ENCODE measurements at places on chromosomes 7 and 10. TPM values are rescaled to one million over a fixed set of nuclear protein-coding genes. Genes with fewer than 3 reads are reported as not detected.

Gene POT1
- 37.5 TPM for total RNA-seq

Gene H2BK1
- total RNA-seq, result not detected

Gene LBX1
- not detected for total RNA-seq

Gene SPAM1
- not detected for total RNA-seq

Gene OR2A1
- not detected for total RNA-seq

Gene ACBD7
- 0.43 TPM for total RNA-seq

Gene RTKN2
- total RNA-seq, result 1.00 TPM

Gene CPA1
- 0.09 TPM for total RNA-seq

Gene EIF5AL1
- 0.18 TPM for total RNA-seq

Gene WDR86
- 3.1 TPM for total RNA-seq

Gene AOAH
- not detected for total RNA-seq

Gene NEUROG3
- total RNA-seq, result not detected

Gene NEUROD6
- not detected for total RNA-seq

Gene PTPN20
- 0.14 TPM for total RNA-seq

Gene PNLIPRP1
- not detected for total RNA-seq

Gene FAM237B
- total RNA-seq, result not detected

Gene MAGI2
- 8.2 TPM for total RNA-seq

Gene GJD4
- not detected for total RNA-seq

Gene GIMAP5
- total RNA-seq, result 0.14 TPM

Gene COL13A1
- 20.3 TPM for total RNA-seq

Gene DGKI
- 4.0 TPM for total RNA-seq

Gene HERPUD2
- total RNA-seq, result 29.7 TPM

Gene AKR1C4
- total RNA-seq, result not detected

Gene CCL24
- 0.28 TPM for total RNA-seq

Gene AMPH
- total RNA-seq, result 3.4 TPM

Gene ICA1
- under 0.01 TPM for total RNA-seq

Gene TMEM236
- total RNA-seq, result under 0.01 TPM

Gene CYP17A1
- total RNA-seq, result not detected

Gene KLLN
- total RNA-seq, result 0.37 TPM

Gene OPN4
- not detected for total RNA-seq

Gene CYP26C1
- total RNA-seq, result under 0.01 TPM

Gene ADAM22
- 0.37 TPM for total RNA-seq

Gene EMX2
- not detected for total RNA-seq

Gene DENND11
- 9.4 TPM for total RNA-seq

Gene DYNC1I1
- 0.83 TPM for total RNA-seq

Gene LRRC4
- 0.46 TPM for total RNA-seq

All from smooth muscle cell of bladder (primary cell).